ENCODE measurements at places on chromosomes 1 and 21. TPM values are rescaled to one million over a fixed set of nuclear protein-coding genes. Genes with fewer than 3 reads are reported as not detected.

FOXO6 gene
- polyA plus RNA-seq = 1.2 TPM

GSTM1 gene
- polyA plus RNA-seq = 115 TPM

RNPC3 gene
- polyA plus RNA-seq = 109 TPM

GABPA gene
- 51.0 TPM for polyA plus RNA-seq

SLC6A9 gene
- 6.8 TPM for polyA plus RNA-seq

FOXD2 gene
- polyA plus RNA-seq = 6.1 TPM

S100A7A gene
- polyA plus RNA-seq = not detected

BLACAT1 gene
- 3.6 TPM for polyA plus RNA-seq

CELA2B gene
- polyA plus RNA-seq = 0.43 TPM

SLC9C2 gene
- 0.27 TPM for polyA plus RNA-seq

AVPR1B gene
- 0.85 TPM for polyA plus RNA-seq

NDUFS5 gene
- polyA plus RNA-seq = 249 TPM

DNA sequence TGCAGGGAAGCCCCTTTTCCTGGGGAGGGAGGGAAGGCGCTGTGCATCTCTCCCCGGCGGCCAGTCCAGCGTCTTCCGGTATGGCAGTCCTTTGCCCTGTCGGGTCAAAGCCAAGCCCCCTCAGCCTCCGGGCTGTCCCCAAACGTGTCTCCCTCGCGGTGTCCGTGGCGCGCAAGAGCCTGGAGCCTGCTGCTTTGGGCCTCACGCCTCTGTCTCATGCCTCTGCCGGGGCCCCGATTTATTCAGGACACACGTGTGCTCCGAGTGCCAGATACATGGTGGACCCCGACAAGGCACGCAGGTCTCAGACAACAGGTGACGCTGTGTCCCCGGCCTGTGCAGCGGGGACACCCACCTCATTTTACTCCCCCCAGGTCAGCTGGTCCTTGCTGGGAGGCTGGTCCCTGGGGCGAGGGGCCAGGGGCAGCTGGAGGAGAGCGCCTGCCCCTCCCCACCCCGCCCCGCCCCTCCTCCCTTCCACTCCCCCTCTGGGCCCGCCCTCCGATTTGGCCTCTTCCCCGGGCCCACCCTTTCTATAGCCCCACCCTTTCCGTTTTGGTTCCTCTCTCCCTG lies 176.7 kb downstream of the CAMTA1 start:
- no peak for DNase-seq

DNA sequence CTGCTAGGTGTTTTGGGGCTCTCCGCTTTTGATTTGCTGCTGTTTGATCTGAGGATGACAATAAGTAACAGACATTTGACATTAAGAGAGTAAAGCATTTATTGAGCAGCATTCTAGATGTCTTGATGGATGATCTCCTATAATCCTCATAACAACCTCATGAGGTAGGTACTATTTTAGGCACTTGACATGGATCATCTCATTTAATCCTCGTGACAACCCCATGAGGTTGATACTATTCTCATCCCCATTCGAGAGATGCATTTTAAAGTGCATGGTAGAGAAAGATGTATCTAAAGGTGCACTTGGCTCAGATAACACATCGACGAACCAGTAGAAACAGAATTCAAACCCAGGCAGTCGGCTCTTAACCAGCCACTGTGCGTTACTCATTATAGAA lies 26.6 kb downstream of the TCEA3 start:
- no peak for DNase-seq

GRCh38 chr1:7470904-7471638 lies 300.0 kb upstream of the VAMP3 start:
- DNase-seq = no peak

DNA sequence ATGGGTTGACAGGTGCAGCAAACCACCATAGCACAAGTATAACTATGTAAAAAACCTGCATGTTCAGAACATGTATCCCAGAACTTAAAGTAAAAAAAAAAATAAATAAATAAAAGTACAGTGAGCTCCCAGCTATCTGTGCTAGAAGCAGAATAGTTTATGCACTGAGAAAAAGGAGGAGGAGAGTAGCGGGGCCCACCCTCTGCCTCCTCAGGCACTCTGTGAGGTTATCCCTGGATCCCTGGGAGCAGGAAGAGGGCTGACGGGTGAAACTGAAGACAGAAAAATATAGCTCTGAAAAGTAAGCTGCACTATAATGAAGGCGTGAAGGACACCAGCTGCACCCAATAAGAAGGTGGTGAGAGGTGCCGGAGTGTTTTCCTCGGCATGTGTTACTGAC lies 117.2 kb downstream of the SIPA1L2 start:
- DNase-seq = no peak

- no peak for DNase-seq
Measured at GRCh38 chr1:109160071-109160840, 46.3 kb downstream of the ELAPOR1 start.

- no peak for DNase-seq
Measured at GRCh38 chr1:24921412-24921811, 8.7 kb downstream of the RUNX3 start.

DNA sequence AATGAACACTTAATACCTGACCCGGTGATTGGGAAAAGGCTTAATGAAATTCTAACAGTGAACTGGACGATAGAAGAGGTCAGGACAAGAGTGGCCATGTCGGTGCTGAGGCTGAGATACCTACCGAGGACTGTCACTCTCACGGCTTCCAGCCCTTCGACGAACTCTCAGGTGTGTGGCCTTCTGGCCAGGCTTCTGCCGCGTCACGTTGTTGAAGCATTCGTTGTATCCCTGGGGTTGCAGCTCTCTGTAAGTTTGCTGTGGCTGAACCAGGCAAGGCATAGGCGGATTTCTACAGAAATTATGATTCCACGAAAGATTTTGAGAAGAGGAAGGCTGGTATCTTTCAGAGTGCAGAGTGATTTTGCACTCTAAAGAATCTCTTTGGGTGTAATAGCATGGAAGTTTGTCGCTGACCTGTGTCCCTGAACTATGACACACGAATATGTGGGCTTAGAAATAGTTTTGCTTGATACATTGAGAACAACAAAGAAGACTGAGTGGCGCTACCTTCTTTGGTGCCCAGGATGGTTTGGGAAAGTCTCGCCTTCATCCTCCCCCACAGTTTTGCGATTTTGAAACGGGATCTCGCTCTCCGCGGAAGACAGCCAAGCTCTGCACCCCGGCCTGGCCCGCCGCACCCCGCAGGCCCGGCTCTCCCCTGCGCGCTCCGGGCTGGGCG lies 403 bp upstream of the EPHX4 start:
- DNase-seq = peak; percentile 14

DNA sequence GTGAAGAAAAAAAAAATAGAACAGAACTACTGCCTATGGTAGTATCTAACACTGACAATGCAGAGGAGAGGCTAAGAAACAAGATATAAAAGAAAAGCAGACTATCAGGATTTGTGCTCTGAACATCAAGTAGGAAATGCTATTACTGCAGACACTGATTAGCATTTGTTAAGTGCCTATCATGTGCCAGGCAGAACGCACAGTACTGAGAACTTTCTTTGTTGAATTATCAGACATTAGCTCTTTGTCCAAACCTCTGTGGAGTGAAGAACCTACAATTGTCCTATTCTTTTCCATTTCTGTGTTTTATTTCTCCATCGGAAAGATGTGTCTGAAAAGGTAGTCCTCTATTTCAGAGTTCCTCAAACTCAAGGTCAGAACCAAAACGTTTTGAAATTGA lies 30.5 kb upstream of the DISP1 start:
- no peak for DNase-seq

DNA sequence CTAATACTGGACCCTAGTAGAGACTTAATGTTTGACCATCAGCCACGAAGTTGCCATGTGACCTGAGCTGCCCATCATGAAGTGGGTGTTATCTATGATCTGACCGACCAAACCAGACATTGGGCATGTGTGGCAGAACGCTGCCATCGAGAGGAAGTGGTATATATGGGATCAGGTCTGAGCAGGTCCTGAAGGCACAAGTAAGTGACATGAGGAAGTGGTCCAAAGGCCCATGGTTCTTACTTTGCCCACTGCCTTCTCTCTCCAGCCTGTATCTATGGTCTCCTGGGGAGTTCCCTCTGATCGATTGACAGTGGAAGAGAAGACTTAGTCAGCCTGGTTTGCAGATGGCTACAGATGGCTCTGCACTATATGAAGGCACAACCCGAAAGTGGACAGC lies 7.9 kb downstream of the SPSB1 start:
- no peak for DNase-seq

DNA sequence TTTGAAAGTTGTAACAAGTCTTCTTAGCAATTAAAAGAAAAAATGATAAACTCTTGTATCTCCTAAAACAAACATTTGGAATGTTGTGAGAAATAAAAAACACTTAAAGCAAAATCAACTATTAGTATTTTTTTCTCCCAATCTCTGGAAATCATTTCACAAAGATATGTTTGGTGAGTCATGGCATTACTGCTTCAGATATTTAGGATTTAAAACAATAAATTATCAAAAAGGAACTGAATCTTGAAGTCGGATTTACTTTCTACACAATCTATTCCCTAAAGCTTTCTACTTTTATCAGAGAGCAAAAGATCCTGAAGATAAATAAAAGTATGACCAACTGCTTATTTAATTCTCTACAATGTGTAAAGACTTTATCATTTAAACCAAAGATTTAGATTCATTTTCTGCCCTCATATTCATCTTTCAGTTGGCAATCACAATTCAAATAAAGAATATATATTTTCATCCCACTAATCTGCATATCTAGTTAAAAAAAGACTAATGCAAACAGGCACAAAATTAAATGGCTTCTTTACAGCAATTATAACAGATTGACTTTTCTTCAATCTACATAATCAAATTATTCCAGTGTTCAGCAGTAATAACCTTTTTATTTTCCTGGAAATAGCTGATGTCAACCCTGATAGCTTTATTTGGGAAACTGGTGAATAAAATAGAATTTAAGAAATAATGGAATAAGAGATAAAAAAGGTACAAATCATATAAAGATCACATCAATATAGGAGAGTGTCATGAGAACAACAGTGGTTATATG lies 230.0 kb downstream of the COP1 start:
- no peak for DNase-seq

- DNase-seq = no peak
Measured at GRCh38 chr1:8523666-8524206, 205.8 kb downstream of the SLC45A1 start.

DNA sequence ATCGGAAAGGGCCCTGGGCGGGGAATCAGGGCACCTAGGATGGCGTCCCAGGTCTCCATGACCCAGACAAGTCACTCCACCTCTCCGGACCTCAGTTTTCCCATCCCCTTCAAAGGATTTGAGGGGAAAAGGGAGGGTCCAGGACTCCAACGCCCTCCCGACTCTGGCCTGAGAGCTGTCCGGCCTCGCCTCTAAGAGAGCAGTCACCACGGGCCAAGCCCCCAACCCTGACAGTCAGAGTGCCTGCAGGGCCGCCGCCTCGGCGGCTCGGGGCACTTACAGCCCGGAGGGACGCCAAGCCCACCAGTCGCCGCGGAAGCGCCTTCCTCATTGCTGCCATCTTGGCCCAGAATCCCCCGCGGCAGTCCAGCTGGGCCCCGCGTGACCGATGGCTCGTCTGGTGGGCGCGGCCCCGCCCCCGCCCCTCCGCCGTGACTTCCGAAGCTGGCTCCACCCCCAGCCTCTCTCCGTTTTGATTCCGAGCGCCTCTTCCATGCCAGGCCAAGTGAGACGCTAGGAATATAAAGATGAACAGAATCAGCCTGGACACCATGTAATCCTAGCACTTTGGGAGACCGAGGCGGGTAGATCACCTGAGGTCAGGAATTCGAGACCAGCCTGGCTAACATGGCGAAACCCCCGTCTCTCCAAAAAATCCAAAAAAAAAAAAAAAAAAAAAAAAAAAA lies at the start of gene HMGCL:
Gene HMGCL (minus strand): TSS at position 354 of the 686 bp plus-strand sequence. CDS start 14 bp downstream, at position 340.
- peak; percentile 92 for DNase-seq

GRCh38 chr1:2300851-2301606 lies 72.9 kb downstream of the SKI start:
- DNase-seq = no peak

- no peak for DNase-seq
Measured at GRCh38 chr1:160460214-160460642, 59.9 kb downstream of the VANGL2 start.

GRCh38 chr1:83520797-83521196 lies 478.1 kb downstream of the TTLL7 start:
- no peak for DNase-seq

DNA sequence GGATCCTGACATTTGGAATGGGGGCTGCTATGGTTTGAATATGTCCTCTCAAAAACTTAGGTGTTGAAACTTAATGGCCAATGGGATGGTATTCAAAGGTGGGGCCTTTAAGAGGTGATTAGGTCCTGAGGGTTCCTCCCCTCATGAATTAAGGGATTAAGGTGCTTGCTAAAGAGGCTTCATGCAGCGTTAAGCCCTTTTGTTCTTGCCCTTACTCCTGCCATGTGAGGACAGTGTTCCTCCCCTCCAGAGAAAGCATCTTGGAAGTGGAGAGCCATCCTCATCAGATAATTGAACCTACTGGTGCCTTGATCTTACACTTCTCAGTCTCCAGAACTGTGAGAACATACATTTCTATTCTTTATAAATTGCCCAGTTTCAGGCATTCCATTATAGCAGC lies 146.6 kb downstream of the KCNJ6 start:
- no peak for DNase-seq

DNA sequence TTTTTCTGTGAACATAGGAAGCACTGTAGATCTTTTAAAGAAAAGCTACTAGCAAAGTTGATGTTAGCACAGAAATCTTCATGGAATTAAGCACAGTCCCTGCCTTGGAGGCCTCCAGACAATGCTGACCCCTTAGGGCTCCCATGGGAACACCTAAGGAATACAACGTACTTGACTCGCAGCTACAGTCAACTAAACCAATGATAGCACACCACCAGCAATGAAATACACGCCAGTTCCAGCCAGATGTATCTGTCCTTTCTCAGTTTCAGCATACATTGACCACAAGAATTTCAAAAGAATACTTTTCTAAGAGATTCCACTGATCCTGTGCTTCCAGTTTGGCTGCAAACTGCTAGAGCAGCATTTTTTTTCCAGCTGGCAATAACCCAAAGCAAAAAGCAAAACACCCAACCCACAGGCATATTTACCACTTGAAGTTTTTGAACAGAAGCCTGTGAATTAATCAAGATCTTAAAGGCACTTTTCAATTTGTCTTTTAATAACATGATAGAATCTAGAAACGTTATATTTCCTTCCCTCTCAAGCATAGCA lies 42.8 kb upstream of the KRTAP11-1 start:
- DNase-seq = peak; percentile 1

DNA sequence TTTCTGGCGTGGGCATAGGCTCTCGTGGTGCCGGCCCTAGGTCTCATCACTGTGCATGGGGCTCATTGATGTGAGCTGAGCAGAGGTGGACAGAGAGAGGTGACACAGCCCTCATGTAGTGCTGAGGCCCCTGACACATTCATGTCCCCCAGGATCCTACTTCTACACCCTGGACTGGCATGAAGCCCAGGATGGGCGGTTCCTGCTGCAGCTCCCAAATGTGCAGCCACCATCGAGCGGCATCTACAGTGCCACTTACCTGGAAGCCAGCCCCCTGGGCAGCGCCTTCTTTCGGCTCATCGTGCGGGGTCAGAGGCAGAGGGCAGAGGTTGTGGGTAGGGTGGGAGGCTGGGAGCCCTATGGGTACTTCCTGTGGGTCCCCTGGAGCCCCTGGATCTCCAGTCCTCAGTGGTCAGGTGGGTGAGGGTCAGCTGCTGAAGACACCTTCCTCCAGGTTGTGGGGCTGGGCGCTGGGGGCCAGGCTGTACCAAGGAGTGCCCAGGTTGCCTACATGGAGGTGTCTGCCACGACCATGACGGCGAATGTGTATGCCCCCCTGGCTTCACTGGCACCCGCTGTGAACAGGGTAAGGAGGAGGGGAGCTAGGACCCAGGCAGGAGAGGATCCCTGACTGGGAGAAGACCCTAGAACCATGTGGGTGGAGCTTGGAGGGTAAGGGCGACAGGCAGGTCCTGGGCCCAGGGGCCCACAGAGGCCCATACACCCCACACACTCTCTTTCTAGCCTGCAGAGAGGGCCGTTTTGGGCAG lies 6.1 kb downstream of the TIE1 start:
- DNase-seq = no peak

All from left kidney (tissue), 8 donors.